ENCODE measurements at places on chromosomes 2 and 18.

DNA sequence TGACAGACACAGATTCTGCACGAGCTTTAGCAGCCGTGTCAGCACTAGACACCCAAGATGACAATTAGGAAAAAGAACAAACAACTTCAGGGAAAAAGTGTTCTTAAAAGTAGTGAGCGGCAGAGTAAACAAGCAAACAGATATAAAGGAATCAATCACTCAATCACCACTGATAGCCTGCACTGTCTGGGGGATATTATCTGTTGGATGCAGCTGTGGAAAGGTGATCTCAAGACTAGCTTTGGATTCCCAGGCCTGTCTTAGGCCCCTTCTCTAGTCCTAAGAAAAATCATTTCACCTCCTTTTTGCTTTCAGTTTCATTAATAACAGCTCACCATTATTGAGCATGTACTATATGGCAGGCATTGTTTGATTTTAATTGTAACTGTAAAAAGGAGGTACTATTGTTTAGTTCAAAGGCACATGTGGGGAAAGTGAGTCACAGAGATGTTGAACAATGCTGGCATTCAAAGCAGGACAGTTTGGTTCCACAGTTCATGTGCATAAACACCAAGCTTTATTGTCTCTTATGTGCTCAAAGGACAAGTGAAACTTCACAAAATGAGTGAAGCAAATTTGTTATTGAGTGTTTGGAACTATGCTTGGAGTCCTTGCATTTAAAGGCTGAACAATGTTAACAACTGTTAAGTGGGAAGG lies 147.3 kb upstream of the TCF4 start:
- no peak for DNase-seq

DNA sequence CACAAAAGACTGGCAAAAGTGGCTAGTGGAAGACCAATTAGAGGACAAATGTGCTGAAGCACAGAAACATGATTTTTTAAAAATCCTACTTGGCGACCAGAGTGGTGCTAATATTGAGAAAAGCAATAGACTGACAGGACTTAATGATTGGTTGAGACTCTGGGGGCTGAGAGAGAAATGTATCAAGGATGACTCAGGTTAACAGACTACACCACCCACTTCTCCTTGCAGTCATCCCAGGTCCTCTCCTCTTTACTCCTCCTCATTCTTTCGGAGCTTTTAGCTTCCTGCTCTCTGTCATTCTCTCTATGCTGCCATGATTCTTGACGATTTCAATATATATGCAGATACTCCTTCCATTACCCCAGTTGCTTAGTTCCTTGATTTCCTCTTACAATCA lies 54.6 kb upstream of the CYTIP start:
- DNase-seq, result no peak

DNA sequence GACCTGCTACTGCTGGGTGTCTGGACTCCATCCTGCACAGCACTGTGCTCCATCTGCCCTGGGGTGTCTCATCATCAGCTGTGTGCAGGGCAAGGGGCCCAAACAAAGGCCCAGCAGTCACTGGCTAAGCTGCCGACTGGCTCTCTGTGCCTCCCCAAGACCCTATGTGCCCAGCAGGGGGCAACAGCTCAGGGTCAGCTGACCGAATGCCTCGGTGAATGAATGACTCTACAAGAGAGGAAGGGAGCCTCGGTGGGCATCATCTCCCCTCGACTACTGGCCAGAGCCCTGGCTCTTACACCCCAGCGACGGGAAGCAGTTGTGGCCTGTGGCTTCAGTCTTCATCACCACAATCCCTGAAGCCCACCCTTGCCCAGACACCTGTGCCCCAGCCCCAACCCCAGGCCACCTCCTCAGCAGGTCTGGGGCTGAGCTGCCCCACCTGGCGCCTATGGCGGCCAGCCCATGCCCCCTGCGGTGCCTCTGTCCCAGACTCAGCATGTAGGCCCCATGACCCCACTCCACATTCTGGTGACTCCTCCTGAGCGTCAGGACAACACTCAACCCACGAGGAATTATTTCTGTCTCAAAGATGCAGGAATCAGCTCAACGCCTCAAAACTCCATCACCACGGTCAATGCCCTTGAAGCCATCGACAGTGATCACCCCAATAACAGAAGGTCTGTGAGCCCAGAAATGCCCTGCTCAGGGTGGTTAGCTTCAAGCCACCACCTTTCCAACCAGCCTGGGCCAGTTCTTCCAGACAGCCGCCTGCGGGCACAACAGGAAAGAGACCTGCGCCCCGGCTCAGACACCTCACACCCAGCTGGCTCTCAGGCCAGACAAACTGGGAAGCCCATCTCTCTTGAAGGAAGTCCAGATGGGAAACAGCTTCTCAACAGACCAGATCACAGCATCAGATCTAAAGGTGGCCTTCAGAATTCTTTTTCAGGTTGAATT lies 1.6 kb upstream of the GPR17 start:
- no peak for DNase-seq

DNA sequence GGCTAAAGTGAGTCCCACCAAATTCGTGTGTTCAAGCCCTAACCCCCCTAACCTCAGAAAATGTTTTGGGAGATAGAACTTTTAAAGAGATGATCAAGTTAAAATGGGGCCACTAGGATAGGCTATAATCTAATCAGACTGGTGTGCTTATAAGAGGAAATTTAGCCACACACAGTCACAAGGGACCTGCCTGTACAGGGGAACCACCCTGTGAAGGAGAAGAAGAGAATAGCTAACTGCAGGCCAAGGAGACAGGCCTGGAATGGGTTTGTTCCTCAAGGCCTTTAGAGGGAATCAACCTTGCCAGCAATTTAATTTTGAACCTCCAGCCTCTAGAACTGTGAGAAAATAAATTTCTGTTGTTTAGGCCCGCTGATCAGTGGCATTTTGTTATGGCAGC lies 36.0 kb upstream of the TANK start:
- no peak for DNase-seq

DNA sequence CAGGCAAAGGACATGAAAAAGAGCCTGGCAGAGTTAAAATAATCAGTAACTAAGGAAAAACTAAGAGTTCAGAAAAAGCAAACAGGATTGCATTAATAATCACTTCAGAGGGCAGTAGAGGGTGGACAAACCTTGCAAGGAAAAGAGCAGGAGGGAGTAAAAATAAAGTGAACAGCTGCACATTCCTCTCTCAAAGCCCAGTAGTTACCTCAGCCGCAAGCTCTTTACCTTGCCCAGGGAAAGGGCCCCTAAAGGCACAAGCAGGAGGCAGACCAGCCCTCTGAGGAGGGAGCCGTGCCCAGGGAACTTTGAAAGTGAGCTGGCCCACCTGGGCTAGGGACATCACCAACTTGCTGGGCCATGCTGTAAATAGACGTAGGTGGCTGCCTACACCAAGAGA lies 196.9 kb downstream of the C1D start:
- DNase-seq, result no peak

- DNase-seq, result no peak
These were observed 19.9 kb upstream of the SP3 start for GRCh38 chr2:173984866-173985604.

DNA sequence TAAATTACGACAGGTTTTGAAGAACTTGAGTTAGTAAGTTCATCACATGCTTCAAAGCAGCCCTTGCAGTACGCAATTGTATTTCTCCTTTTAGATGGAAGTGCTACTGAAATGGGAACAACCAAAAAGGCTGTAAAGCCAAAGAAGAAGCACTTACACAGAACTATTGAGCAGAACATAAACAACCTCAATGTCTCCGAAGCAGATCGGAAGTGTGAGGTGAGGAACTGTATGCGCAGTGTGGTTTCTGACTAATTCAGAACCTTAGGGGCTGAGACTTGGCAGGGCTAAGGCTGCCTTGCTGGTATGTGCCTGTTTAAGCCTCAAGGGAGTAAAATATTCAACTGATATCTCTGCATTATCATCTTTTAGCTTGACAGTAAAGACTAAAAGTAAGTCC lies 8.4 kb downstream of the NCAPH start:
- DNase-seq, result peak; percentile 40

GRCh38 chr2:85886590-85886989 lies 2.2 kb downstream of the ST3GAL5 start:
- DNase-seq, result peak; percentile 68

GRCh38 chr2:239366740-239367139 lies 34.1 kb downstream of the HDAC4 start:
- no peak for DNase-seq

GRCh38 chr18:11673560-11673959 lies 15.5 kb upstream of the GNAL start:
- DNase-seq, result no peak

- no peak for DNase-seq
These were observed 270.4 kb upstream of the CCDC68 start for GRCh38 chr18:55229682-55230081.

GRCh38 chr2:108403494-108403893 lies 25.7 kb downstream of the SULT1C4 start:
- no peak for DNase-seq

DNA sequence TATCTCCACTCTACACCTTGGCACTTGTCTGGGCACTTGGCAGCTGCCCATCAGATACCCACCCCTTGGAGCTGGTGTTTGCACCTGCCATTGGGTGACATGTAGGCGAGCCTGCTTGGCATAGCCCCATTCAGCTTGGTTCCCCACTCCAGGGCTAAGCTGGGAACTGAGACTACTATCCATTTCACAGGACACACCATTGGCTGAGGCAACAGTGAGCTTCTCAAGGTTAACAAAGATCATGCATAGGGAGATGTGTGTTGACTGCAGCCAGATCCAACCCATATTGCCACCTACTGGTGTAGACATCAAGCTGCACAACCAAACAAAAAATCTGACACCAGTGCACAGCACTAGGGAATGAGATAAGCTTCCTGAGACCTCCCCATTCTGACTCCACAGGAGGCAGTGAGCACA lies 1389.8 kb upstream of the TMEFF2 start:
- no peak for DNase-seq

DNA sequence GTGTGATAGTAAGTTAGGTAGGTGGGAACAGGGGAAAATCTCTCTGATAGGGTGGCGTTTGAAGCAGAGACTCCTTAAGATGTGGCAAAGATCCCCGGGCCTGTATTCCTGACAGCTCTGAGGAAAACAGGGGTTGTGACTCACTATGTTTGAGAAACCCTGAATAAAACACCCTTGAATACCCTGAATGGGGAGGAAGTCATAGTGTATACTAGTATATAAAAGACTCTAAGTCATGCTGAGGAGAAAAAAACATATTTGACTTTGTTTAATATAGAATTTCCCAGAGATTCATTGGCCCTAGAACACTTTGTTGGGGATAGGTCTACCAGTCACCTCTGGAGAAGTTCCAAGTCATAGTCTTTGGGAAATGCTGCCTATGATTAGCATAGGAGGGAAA lies 590.9 kb downstream of the IRS1 start:
- DNase-seq, result no peak

GRCh38 chr2:197992482-197993133 lies 188.2 kb downstream of the PLCL1 start:
- no peak for DNase-seq

DNA sequence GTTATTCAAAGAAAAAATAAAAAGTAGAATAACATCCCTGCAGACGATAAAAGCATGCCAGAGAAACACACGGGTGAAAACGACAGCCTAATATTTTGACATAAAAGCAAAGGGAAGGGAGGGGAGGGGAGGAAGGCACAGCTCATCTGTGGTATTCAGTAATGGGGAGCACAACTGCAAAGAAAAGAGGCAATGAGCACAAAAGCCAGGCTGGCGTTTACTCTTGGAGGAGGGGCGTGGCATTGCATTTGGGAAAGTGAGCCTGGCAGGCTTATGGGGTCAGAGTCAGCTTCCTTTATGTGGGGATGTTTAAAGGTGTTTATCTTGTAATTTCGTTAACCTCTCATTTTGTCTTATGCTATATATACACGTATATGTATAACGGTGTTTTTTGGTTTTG lies 53.2 kb downstream of the STEAP3 start:
- DNase-seq, result no peak

DNA sequence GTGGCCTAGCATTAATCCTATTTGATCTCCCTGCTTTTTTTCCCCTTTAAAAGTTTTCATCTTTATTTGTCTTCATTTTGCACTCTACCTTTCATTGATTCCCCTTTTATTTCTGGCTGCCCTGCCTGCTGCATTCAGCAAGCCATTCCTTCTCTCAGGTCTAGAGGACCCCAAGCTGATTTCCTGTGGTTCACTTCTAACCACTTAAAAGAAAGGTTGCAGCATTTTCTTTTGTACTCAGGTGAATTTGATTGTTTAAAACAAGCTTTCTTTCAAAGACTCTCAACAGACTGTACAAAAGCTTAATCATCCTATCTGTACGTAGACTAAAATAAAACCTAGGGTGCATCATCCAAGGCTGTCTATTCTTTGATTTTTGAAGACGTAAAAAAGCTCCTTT lies 160.3 kb downstream of the CSRNP3 start:
- DNase-seq, result no peak

DNA sequence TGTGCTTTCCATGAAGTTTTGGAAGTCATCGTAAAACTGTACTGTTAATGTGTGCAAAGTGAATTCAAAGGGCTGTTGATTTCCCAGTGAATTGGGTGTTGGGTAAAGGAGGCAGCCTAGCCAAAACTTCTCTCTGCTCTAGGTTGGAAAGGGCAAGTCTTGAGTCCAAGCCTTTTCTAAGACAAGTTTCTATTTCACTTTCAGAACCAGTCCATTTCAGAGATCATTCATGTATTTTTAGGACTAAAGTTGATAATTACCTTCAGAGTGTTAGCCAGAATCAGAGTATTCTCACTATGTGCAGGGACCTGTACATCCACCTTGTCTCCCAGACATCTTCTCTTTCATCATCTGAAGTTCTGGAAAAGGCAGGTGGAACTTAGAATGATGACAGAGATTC lies 636.1 kb upstream of the KLHL29 start:
- DNase-seq, result no peak

GRCh38 chr2:100742277-100743254 lies 77.4 kb upstream of the NPAS2 start:
- DNase-seq, result no peak

- no peak for DNase-seq
These were observed 75.6 kb downstream of the ICOS start for GRCh38 chr2:204012072-204012653.

DNA sequence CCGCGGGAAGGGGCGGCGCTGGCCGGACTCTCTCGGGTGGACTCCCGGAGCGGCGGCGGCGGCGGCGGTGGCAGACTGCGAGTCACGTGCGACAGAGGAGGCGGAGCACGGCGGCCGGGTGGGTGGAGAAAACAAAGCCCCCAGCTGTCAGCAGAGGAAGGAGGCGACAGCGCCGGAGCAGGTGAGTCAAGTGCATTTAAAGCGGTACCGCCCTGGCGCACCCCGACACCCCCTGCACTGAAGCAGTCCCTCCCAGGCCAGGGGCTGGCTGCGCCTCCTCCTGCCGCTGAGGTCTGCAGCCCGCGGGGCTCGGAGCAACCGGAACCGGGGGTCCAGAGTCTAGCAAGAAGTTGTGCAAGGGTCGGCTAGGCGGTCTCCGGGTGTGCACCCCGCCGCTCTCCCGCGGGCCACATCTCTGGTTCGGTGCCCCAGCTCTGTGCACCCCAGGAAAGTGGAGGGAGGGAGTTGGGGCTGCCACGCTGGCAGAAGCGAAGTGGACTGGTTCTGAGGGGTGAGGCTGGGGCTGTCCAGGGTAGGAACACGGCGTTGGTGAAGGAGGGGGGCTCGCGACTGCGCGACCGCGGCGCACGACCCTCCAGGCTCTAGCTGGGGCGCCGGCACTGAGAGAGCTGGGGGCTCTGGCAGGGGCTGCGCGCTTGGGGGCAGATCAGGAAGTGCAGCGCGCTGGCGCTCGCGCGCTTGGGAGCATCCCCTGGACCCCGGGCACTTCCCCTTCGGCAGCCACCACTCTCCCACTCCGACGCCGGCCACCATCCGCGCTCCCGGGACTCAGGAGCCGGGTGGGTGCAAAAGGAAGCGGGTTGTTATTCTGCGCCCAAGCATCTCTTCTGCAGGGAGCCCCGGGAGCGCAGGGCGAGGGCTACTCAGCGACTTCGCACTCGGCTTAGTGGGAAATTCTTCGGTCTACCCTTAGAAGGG lies 64.0 kb upstream of the MAPRE2 start:
- peak; percentile 76 for DNase-seq

Data from activated CD4-positive, alpha-beta T cell treated with anti-CD3 and anti-CD28 coated beads, Interleukin-2, amount 50 U/mL, for 4 hours (primary cell).